Spinal cord (tissue), 10 donors: ENCODE measurements at places on chromosomes 5 and 9. TPM values are rescaled to one million over a fixed set of nuclear protein-coding genes. Genes with fewer than 3 reads are reported as not detected.

DNA sequence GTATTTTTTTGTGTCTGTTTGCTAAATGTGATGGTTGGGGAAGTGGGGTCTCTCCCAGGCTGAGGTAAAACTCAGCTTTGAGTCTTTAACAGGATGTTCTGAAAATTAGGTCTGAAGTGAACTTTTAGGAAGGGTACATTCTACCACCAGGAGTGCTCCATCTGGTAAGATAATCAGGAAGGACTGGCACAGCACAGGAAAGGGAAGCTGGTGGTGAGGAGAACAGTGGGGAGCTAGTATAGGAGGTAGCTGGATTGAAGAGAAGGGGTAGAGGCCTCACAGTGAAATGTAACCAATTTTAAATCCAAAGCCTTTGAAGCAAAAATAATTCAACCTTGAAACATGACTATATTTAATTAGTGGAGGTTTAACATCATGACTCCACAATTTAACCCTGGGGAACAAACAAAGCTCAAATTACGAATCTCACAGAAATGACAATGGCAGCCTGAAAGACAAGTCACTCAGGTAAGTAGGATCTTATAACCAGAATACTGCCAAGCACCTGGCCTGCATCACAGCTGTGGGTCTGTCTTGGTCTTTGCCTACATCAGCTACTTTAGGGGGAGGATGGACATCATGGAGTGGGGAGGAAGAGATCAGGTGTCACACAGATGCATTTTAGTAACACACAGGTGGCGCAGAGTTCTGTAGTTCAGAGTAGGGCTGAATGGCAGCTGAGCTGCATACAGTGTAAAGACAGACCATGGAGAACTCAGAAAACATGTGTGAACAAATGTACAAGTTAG is 445.3 kb downstream of the DMRT2 start:
- no peak for DNase-seq

DNA sequence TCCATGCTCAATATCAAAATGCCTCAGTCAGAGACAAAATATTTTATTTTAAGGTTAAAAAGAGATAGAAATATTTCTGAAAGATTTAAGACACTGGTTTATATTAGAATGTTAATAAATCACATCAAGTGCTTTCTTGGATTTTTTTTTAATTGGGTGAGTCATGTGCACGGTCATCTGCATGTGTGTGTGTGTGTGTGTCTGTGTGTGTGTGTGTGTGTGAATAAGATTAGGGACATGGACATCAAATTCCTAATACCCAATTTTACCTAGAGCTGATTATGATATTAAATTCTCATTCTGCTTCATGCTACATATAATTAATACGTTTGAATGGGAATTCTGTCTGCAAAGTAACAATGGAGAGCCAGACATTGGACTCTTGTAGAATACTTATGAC is 122.9 kb downstream of the BASP1 start:
- DNase-seq, result no peak

DNA sequence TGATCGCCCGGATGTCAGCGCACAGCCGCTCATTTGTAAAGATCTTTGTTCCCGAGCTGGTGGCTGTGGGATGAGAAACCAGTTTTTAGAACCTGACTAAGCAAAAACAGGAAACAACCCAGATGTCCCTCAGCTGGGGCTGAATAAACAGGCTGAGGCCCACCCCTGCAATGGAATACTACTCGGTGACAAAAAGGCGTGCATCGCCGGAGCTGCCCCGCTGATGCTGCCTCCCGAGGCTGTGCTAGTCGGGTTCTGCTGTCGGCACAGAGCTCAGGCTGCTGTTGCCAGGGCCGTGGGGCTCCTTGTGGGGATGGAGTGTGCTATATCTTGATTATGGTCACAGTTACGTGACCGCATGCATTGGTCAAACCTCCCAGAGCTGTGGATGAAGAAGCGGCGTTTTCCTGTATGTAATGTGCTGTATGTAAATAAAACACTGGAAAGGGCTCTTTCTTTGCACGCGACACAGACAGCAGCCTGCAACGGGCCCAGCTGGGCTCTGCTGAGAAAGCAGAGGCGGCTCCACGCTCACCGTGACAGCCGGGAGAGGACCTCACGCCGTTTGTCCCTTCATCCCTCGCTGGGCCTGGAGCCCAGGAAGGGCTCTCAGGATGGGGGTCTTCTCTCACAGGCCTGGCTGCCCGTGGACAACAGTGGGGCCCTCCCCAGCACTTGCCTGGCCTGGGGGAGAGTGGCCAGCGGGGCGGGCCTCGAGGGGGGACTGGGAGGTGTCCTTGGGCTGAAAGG is 51.5 kb upstream of the RNU6ATAC start:
- DNase-seq, result peak; percentile 81

The FOXD1 gene
- 5.8 TPM for total RNA-seq

- no peak for DNase-seq
These were observed 74.7 kb downstream of the NTRK2 start for GRCh38 chr9:84744195-84744594.

- no peak for DNase-seq
These were observed 54.6 kb downstream of the ZNF354C start for GRCh38 chr5:179114756-179115155.

DNA sequence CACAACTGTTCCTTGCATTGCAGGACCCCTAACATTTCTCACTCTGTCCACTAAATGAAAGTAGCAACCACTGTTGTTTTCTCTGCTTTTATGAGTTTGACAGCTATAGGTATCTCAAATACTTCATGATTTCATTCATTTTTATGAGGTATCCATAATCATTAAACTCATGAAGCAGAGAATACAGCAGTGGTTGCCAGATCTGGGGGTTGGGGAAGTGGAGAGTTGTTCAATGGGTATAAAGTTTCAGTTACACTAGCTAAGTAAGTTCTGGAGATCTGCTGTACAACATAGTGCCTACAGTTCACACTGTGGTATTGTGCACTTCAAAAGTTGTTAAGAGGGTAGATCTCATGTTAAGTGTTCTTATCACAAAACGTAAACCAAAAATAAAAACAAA is 23.4 kb upstream of the CAMK4 start:
- no peak for DNase-seq

The FCN1 gene
- 1.2 TPM for total RNA-seq

GRCh38 chr9:77454663-77455062 is 193.5 kb downstream of the GNA14 start:
- no peak for DNase-seq

GRCh38 chr9:97990259-97990658 is 7.1 kb downstream of the ANP32B start:
- DNase-seq, result no peak

DNA sequence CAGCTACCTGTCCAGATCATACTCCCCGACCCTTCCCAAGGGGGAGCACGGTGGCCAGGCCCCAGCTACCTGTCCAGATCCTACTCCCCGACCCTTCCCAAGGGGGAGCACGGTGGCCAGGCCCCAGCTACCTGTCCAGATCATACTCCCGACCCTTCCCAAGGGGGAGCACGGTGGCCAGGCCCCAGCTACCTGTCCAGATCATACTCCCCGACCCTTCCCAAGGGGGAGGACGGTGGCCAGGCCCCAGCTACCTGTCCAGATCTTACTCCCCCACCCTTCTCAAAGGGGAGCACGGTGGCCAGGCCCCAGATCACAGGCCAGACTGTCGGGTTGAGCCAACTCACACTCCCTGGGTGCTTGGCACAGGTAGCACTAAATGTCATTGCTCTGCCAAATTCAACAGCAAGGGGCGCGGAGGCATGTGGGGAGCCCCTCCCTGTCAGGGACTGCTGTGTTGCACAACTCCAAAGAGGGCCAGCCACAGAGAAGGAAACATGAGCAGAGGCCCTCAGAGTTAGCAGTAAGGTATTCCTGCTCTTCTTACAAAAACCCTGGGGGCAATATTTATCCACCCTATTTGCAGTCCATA is 136.9 kb downstream of the OLFM1 start:
- DNase-seq, result no peak

GRCh38 chr5:81363093-81363871 is 30.7 kb downstream of the ACOT12 start:
- DNase-seq, result no peak

DNA sequence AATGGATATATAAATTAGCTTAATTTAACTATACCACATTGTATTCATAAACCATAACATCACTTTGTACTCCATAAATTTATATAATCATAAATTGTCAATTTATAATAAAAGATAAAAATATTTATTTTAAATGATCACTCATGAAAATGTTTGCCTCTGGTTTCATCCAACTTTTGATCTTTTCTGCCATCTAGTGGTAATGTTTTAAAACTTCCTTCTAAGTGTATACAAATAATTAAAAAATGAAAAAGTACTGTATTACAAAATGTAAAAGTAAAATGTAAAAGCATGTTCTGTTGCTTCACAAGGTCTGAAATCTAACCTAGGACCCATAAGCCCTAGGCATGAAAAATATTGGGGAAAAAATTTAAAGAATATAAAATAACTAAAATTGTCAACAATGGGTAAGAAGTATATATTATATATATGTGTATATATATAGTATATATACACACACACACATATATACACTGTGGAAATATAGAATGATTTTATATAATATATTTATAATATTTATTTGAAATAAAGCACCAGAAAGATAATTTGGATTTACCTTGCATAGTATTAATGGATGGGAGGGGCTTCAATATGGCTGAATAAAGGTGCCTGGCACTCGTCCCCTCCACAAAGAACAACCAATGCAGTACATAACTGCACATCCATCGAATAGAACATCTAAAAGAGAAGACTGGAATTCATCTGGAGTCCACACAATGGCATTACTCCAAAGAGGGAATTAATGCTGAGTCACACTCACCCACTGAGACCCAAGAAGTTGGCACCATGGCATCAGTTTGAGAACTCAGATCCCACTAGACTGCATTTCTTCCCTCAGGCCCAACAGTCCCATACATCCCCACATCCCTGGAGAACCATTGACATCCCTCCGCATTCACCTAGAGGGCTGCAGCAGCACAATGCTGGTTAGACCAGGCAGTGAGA is 32.5 kb downstream of the ANXA1 start:
- DNase-seq, result peak; percentile 67

DNA sequence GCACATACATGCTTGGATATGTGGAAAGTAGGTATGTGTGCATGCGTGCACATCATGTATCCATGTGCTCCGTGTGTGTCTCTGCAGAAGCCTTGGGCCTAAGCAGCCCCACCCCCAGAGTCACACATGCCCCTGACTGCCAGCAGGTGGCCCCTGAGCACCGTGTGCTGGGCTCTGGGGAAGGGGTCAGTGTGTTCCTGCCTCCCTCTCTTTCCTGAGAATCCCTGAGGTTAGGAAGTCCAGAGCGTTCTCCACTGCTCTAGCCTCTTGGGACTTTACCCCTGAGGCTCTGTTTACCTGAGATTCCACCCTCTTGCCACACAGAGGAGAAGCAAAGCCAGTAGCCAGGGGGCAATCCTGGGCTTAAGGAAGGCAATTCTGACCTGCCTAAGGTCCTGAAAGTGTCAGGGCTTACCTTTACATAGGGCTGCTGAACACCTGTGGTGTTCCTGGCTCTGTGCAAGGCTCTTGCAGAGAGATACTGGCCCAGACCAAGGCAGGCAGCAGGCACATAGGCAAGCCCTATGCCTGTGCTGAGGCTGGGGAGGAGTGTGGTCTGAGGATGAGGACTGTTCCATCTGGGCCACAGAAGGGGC is 207.3 kb downstream of the TMEM38B start:
- DNase-seq, result peak; percentile 82

- DNase-seq, result peak; percentile 21
These were observed 518 bp downstream of the UBE2B start for GRCh38 chr5:134371834-134372340.

The CRHBP gene
- 4.7 TPM for total RNA-seq

The IFNE gene
- total RNA-seq, result not detected

DNA sequence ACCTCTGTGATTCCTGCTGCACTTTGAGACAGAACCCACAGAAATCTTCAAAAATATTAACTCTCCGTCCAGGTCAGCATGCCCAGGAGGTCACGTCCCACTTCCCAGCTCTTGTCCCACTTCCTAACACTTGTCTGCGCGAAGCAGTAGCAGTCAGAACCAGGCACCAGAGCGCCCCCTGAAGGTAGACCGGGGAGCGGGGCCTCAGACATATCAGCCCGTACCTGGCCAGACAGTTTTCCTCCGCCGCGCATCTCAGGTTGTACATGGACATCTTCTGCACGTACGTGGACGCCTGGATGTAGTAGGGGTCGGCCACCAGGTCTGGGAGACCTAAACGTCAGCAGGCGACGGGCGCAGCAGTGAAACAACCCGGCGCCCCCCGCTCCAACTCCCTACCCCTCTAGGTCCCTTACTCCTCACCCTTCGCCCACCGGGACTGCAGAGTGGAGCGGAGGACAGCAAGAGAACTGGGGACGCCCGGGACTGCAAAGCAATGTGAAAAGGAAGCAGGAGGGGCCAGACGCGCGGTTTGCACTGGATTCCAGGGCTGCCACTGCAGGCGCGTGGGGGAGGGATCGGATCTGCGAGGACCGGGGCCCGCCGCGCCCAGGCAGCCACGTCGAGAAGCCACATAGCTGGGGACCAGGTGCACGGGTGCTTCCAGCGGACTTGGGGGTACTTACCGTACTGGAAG is 1.2 kb downstream of the LOX start:
- peak; percentile 84 for DNase-seq

The BARHL1 gene
- total RNA-seq, result not detected

- DNase-seq, result no peak
These were observed 150.9 kb upstream of the LHFPL2 start for GRCh38 chr5:78799266-78800017.

- DNase-seq, result no peak
These were observed 90.3 kb downstream of the MRPL36 start for GRCh38 chr5:1709171-1709803.

DNA sequence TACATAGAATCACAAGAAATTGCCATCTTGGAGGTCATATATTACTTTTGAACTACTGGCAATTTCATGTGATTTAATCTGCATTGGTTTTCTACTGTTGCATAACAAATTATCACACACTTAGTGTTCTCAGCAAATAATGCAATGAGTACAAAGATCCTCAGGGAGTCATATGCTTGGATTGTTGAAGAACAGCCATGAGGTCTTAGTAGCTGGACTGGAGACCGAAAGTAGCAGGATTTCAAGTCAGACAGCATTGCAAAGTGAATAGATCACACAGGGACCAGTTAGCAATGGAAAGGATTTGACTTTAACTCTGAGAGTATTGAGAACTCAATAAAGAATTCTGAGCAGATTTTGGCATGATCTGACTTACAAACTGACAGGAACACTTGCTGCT is 32.2 kb upstream of the FRMD3 start:
- no peak for DNase-seq

The ADRA1B gene
- total RNA-seq, result 3.2 TPM

The ALDOB gene
- 0.83 TPM for total RNA-seq

DNA sequence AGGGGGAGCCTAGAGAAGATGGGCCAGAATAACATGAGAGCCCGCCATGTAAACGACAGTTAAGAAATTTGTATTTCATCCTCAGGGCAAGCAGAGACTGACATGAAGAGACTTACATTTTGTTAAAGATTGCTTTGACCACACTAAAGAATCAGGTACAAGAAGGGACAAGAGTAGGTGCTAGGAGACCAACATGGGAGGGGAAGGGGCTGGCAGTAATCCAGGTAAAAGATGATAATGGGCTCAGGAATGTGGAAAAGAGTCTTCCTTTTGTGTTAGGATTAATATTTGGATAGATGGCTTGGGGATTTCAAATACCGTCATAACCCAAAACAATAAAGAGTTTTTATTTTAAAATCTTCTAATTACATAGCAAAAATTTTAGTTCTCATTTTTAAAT is 137.3 kb downstream of the ZNF462 start:
- DNase-seq, result no peak
